ENCODE measurements at places on chromosomes 11 and 22.

DNA sequence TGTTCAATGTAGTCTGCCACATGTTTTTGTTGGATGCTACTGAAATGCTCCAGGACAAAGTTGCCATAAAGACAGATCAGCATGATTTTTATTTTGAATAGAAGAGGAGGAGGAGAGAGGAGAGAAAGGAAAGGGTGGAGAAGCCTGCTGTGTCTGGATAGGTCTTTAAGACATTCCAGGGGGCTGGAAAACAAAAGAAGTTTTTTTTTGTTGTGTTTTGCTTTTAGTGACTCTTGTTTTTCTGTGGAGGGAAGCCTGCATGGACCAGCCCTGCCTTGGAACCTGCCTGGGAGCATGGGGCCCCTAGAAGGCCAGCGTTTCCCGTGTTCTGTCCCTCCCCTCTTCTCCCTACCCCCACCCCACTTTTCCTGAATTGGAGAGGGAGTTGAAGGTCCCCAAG lies 2.3 kb downstream of the TSPAN18 start:
- DNase-seq, result no peak

DNA sequence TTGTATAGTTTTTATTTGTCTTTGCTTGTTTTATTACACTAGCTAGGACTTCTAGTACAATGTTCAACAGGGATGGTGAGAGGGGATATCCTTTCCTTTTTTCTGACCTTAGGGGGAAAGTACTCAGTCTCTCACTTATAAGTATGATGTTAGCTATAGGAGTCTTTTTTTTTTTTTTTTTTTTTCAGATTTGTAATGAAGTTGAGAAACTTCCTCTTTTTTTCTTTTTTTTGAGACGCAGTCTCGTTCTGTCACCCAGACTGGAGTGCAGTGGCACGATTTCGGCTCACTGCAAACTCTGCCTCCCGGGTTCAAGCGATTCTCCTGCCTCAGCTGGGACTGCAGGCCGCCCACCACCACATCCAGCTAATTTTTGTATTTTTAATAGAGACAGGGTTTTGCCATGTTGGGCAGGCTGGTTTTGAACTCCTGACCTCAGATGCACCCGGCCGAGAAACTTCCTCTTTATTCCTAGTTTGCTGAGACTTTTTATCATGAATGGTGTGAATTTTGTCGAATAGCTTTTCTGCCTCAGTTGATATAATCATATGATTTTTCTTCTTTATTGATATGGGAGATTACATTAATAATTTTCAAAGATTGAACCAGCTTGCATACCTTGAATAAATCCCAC lies 10.9 kb downstream of the TRIM22 start:
- no peak for DNase-seq

GRCh38 chr11:78958444-78958843 lies 383.8 kb upstream of the NARS2 start:
- DNase-seq, result no peak

- DNase-seq, result peak; percentile 85
Measured at GRCh38 chr11:75328426-75329277, 22.8 kb downstream of the ARRB1 start.

GRCh38 chr11:36150986-36151385 lies 138.2 kb downstream of the COMMD9 start:
- no peak for DNase-seq
